Hematopoietic multipotent progenitor cell treated with erythropoietin and hydrocortisone succinate and interleukin-3 and kit ligand, for 6 days (in vitro differentiated cells): ENCODE measurements at places on chromosomes 5 and 9.

GRCh38 chr5:75856056-75856455, 138.8 kb upstream of the POC5 start:
- no peak for DNase-seq

- DNase-seq, result no peak
Measured at GRCh38 chr5:171701100-171701541, 84.5 kb upstream of the SMIM23 start.

DNA sequence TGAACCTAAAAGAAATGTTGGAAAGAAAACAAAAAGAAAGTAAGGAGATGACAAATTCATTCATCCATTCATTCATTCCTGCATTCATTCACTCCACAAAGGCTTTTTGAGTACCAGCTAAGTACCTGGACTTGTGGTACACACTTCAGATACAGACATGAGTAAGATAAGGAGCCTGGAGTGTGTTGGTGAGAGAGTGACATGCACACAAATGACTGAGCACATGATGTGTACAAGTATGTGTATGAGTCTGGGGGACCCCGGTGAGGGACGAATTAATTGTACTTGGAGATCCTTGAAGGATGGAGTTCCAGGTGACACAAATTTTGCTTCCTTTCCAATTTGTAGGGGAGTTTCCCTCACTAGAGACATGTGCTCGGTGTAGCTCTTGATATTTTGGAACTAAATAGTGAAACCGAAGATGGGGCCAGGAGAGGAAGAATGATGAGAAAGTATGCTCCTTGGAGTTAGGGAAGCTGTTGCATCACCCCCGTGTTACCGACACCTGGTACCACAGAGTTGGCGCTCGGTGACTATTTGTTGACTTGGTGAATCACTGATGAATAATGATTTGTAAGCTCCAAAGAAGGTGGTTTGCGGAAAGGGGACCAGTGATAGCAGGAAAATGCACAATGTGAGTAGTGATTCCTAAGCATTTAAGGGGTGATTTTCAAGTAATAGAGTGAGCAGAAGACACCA, 509.8 kb downstream of the CCDC171 start:
- DNase-seq, result no peak

DNA sequence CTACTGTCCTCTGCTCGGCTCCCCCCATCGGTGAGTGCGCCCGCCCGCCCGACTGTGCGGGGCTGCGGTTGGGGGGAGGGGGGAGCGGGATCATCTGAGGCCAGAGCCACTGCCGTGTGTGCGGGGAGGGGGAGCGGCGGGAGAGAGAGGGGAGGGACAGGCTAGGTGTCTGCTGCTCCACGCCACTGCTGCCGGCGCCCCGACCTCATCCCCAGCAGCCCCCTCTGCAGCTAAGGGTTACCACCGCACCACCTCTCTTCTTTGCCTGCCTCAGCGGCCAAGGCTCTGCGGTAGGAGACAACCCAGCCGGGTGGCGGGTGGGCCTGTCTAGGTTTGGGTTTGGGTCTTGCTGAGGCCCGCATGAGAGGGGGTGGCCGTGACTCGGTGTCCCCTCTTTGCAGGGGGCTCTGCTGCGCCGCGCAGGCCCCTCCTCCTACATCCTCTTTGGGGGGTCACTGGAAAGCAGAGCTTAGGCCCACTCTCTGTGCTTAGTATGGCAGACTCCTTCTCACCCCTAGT, 670 bp upstream of the PURA start:
- DNase-seq, result peak; percentile 27

DNA sequence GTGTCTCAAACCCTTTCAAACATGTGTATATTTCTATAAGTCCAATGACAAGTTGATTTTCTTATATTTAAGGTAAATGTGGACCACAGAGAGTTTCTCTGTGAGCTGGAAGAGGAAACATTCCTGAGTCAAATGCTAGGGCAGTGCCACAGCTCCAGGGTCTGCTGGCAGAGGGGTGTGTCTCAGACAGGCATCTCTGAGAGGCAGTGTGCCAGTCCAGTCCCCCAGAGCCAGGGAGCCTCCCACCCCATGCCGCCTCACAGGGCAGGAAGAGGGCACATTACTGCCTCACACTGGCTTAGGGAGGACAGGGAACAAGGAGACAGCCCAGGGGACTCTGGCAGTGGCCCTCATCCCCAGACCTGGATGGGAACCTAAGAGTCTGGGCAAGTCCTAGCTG, 120.2 kb downstream of the TENT4A start:
- no peak for DNase-seq

GRCh38 chr9:2919347-2919746, 75.5 kb upstream of the PUM3 start:
- DNase-seq, result no peak

GRCh38 chr5:177526191-177526590, 9.4 kb upstream of the DDX41 start:
- no peak for DNase-seq

DNA sequence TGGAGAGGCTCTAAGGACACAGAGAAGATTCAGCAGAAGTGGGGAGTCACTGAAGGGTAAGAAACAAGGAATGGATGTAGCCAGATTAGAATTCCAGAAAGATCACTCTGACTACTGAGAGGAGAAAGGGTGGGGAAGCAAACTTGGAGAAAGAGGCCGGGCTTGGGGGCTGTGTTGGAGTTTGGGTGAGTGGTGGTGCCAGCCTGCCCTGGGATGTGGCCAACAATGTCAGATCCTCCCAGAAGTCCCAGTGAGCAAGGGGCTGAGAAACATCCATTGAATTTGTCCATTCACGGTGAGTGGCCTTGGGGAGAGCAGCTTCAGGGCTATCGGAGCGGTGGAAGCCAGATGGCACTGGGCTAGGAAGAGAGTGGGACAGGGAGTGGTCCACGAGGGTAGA, 60.4 kb downstream of the COL15A1 start:
- no peak for DNase-seq

DNA sequence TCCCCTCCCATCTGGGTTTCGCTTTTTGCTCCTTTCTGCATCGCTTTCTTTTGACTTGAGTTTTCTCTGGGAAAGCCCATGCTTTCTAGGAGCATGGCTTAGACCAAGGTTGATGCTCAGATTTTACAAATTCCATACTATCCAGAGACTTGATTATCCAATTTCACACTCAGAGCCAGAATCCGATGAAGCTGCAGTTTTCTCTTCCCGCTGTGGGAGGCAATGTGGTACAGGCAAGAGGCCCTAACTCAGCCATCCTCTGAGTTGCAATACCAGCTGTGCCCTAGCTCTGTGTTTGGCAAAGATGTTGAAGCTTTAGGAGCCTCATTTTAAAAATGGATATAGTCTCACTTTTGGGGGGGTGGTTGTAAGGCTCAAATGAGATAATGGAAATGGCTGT, 85.1 kb downstream of the BRINP1 start:
- DNase-seq, result peak; percentile 3

DNA sequence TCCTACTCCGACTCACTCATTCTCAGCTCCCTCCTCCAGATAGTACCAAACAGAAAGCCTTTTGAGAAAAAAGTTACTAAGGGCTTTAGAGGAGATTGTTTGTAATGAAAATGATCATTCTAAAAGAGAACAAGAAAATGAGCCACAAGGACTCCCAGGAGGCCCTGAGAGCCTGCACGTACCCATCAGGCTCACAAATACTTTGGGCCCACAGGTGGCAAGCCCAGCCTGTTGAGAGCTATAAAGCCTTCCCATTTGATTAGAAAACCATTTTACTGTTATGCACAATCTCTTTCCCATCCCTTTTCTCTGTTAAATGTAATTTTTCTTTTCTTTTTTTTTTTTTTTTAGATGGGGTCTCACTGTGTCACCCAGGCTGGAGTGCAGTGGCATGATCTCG, 136.1 kb downstream of the LHFPL2 start:
- no peak for DNase-seq

- DNase-seq, result no peak
Measured at GRCh38 chr5:55021410-55021809, 2.6 kb upstream of the GZMK start.
